ENCODE measurements at places on chromosomes 7 and 10. TPM values are rescaled to one million over a fixed set of nuclear protein-coding genes. Genes with fewer than 3 reads are reported as not detected.

TFR2 gene
- total RNA-seq, result 0.26 TPM

AKR1C8 gene
- not detected for total RNA-seq

SPDYE1 gene
- not detected for total RNA-seq

GARIN1A gene
- total RNA-seq, result under 0.01 TPM

PKD2L1 gene
- not detected for total RNA-seq

LRRN3 gene
- total RNA-seq, result 0.13 TPM

PYROXD2 gene
- 2.3 TPM for total RNA-seq

CCZ1 gene
- 70.9 TPM for total RNA-seq
